ENCODE measurements at places on chromosomes 2 and 18.

- DNase-seq: no peak
These were observed 264.2 kb downstream of the SS18 start for GRCh38 chr18:25825979-25826776.

GRCh38 chr2:69416147-69416546 is 21.1 kb downstream of the NFU1 start:
- DNase-seq: no peak

GRCh38 chr2:202450785-202451184 is 74.7 kb downstream of the BMPR2 start:
- DNase-seq: no peak

GRCh38 chr2:16138811-16139662 is 198.7 kb downstream of the MYCN start:
- DNase-seq: no peak

DNA sequence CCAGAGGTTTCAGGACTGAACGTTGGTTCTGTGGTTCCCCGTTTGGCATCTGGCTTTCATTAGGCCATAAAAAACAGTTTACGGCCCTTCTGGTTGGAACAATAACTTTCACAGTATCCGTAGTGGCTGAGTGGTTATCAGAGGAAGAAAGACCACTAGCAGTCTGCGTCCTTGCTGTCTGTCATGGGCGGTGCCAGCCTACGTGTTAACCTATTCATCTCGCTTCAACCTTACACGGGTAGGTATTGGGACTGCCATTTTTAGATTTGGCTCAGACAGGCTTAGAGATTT is 42.6 kb upstream of the ROCK2 start:
- no peak for DNase-seq
